ENCODE measurements at places on chromosomes 5 and 9.

DNA sequence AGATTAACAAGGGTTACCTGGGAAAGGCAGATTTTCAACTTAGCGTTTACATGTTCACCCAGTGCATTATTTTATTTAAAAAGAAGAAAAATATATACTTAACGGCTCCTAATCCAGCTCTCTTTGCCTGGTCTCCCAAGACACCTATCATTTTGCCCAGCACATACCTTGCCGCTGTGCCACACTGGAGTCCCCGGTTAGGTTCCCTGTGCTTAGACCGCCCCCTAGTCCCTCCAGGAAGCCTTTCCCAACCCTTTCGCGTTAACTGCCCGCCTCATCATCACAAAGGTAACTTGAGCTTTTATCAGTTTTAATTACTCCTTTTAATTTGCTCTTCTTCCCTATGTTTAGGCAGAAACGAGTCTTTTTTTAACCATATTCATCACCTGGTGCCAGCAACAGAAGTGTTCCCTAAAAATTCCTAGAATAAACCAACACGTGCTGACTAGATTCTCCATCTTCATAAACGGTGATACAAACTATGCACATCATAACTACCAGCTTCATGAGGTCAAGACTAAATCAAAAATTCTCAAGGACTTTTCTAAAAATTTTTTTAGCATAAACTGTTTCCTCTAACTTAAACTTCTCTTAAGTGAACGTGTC is 19.7 kb downstream of the DNAJA1 start:
- DNase-seq, result no peak

GRCh38 chr5:177109810-177110209 is 23.1 kb downstream of the FGFR4 start:
- DNase-seq, result no peak

- no peak for DNase-seq
These were observed 187.4 kb downstream of the MAN2A1 start for GRCh38 chr5:109876941-109877669.

- DNase-seq, result no peak
These were observed 1.1 kb downstream of the MAST4 start for GRCh38 chr5:66597183-66597757.

DNA sequence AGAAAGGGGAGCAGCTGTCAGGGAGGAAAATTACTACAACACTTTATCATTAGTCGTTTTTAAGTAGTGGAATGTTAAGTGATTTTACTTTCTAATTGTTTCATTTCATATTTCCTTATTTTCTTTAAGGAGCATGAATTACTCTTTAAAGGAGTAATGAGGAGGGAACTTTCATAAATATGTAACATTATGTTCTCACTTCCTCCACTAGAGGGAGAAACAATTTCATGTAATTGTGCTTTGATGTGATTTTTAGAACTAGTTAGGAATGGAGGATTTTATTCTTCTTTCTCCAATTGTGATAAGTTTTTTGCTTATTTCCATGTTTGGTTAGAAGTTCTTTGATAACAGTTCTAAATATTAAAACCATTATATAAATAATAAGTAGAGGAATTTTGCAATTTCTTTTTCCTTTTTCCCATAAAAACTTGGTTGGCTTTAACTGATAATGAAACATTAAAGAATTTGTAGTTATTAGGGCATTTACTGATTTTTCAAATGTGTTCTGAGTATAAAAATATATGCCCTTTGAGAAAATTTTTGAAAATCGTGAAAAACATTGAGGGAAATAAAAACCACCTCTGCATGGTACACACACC is 25.6 kb downstream of the CEP78 start:
- peak; percentile 79 for DNase-seq

GRCh38 chr5:67364381-67364970 is 167.9 kb upstream of the CD180 start:
- DNase-seq, result no peak

- DNase-seq, result no peak
These were observed 29.4 kb upstream of the SYNPO start for GRCh38 chr5:150611026-150611425.

DNA sequence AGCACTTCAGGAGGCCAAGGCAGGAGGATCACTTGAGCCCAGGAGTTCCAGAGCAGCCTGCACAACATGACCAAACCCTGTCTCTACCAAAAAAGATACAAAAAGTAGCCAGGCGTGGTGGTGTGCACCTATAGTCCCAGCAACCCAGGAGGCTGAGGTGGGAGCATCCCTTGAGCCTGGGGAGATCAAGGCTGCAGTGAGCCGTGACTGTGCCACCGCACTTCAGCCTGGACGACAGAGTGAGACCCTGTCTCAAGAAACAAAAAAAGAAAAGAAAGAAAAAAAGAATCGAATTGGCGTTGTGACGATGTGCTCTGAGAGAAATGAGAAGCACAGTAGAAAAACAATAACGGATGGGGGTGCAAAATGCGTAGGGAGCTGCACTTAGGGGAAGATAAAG is 101.4 kb downstream of the NDFIP1 start:
- DNase-seq, result no peak

GRCh38 chr5:72767289-72768010 is 49.0 kb upstream of the TNPO1 start:
- no peak for DNase-seq

- DNase-seq, result no peak
These were observed 75.6 kb upstream of the SPRY4 start for GRCh38 chr5:142400415-142400814.

GRCh38 chr9:121577166-121577565 is 74.3 kb upstream of the DAB2IP start:
- no peak for DNase-seq

DNA sequence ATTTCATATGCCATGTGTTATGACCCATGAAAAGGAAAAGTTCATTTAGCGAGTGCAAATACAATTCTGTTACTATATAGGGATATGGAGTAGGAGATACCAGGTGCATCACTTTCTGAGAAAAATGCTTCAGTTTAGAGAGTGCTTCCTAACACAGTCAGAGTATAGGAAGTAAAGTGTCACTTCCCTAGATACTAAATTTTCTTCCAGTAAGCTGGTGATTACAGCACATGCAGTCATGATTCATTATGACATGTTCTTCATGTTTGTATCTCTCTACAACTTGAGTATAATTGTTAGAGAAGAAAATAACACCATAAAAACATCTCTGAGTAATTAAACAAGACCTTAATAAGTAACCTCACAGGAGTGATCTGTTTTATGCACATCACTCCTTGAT is 837.0 kb downstream of the DNAH5 start:
- no peak for DNase-seq

DNA sequence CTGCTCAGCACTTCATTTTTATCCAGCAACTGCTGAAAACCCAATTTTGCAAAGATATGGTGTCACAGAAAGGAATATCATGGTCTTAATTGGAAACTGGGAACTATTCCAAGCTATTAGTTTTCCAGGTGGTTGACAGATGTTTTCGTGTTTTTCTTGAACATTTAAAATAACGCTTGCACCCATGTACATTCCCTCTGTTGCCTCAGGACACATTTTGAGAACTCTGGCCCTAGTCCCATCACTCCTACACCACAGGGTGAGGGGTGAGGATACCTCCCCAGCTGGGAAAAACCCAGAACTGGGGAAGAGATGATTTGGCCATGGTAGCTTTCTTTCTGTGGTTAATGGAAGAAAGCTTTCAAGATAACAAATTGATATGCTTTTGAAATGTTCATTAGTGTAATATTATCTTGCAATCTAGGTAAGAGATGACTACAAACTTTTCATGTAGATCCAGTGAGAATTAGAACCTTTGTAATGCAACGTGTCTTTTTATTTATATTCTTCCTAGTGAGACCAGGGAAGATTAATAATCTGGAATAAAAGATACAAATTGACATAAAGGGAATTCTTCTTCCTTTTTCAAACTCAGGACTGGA is 627.0 kb downstream of the RAB3C start:
- DNase-seq, result no peak

GRCh38 chr5:131751506-131751905 is 45.3 kb downstream of the FNIP1 start:
- no peak for DNase-seq

- no peak for DNase-seq
These were observed 22.3 kb downstream of the TTC33 start for GRCh38 chr5:40733434-40733833.

- DNase-seq, result no peak
These were observed 102.2 kb upstream of the EQTN start for GRCh38 chr9:27398982-27399653.

GRCh38 chr5:79621056-79621455 is 8.8 kb downstream of the TENT2 start:
- DNase-seq, result no peak

DNA sequence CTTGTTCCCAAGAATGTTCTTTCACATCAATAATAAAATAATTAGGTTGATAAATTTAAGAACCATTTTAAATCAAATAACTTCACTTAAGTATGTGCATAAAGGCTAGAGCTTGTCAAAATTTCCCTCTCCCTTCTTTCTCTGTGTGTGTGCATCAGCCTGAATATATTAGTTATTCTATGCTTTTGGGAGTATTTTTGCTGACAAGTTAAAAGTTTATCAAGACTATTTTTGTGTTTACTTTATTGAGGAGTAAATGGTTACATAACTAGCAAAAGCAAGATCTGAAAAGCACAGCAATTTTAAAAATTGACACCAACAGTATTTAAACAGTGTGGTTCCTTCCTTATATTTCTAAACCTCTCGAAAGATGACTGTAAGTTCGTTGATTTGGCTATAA is 261.7 kb downstream of the ISL1 start:
- no peak for DNase-seq

DNA sequence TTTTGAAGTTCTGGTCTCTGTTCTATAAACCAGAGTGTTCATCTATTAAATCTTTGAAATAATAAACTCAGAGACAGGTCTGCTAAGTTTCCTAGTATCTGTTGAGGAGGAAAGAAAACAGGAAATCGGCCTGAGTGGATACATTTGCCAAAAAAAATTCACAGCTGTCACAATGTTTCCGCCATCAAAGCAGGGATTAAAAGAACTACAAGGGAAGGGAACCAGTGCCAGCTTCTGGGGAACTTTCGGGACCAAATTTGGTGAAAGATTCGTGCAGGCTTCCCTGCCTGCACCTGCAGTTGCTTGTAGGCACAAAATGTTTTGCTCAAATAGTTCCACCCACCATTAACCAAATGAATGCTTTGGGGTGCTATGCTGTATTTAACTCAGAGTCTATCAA is 267.5 kb downstream of the MSX2 start:
- no peak for DNase-seq

DNA sequence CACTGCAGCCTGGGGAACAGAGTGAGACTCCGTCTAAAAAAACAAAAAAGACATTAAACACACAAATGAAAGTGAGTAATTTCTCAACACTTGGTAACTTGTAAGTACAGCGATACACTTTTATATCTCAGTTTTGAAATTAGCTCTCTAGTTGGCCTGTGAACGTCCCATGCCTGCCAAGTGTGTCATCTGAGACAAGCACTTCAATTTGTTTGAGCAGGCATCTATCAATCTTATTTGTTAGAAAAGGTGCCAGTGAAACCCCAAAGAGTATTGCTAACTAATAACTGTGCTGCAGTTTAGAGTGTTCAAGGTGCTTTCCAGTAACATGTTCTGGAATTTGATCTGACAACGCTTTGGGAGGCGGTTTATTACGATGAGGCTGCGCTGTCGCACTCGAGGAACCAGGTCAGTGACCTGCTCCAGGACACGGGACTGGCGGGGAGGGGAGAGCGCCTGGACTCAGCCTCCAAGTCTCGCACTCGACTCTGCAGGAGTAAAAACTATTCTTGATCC is 1.1 kb upstream of the SPIN1 start:
- no peak for DNase-seq

DNA sequence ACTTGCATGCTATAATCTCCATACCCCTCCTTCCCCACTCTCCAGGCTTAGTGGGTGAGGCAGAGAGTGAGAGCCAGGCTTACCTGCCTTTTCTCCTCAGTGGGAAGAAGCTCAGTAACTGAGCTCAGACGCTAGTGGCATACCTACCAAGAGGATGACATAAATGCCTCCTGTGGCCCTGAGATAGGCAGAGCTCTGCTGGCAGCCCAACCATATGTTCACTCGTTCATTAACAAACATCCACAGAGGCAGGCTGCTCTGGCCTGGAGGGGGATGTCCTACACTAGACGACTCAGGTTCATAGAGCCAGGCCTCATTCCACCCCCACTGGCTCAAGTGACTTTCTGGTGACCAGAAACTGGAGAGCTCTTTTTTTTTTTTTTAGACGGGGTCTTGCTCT is 81.3 kb downstream of the THBS4 start:
- DNase-seq, result no peak

GRCh38 chr9:93116072-93116961 is 17.7 kb downstream of the NINJ1 start:
- no peak for DNase-seq

- DNase-seq, result peak; percentile 59
These were observed 20.1 kb downstream of the DIAPH1 start for GRCh38 chr5:141598391-141599345.

DNA sequence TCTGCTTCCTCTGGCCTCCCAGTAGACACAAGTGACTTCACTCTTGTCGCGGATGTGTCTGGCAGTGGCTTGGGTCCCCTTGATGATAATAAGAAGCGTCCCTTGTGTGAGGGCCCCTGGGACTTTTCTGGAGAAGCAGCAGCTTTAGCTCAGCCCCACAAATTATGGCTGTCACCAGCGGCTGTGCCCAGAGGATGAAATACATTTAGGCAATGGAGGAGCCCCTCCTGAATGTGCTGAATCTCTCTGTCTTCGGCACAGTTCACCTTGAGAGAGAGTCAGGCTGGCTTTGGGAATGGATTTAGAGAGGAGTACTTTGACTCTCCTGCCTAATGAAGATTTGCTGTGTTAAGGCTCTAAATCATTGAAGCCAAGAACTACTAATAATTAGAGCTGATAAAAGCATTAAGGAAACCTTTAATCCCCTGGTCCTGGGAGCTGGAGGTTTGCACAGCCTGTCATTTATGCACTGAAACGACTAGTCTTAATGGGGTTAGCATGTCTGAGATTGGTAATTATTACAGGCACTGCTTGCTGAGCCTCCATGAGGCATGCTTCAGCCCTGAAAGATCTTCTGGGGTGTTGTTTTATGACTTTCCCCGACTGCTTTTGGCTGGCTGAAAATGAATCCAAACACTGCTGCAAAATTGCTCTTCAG is 127.0 kb downstream of the TENT4A start:
- no peak for DNase-seq

- DNase-seq, result peak; percentile 51
These were observed 23.8 kb downstream of the SHC3 start for GRCh38 chr9:89154651-89155336.

- DNase-seq, result no peak
These were observed 33.0 kb upstream of the C6 start for GRCh38 chr5:41246376-41246775.

DNA sequence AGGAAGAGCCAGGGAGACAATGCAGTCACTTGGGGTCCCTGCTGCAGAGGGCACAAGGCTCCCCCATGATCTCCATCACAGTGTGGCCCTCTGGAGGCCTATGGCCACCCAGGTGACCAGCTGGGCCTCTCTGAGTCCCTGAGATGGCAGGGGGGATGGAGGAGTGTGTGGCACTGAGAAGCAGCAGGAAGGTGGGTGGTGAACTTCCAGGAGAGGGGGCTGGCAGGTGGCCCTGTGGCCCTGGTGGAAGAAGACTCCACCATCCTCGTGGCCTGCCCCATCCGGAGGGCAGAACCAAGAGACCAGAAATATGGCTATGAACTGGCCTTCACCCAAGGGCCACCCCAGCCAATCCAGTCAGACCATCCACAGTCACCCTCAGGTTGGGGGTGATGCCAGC is 31.7 kb upstream of the AFAP1L1 start:
- no peak for DNase-seq

GRCh38 chr9:110932863-110933262 is 105.4 kb downstream of the LPAR1 start:
- DNase-seq, result no peak

Measured in Karpas-422 (cell line).